ENCODE measurements at places on chromosomes 7 and 10.

- no peak for DNase-seq
Measured at GRCh38 chr7:108415821-108416536, 40.3 kb downstream of the NRCAM start.

- no peak for DNase-seq
Measured at GRCh38 chr10:111030042-111030750, 46.6 kb upstream of the ADRA2A start.

- DNase-seq = no peak
Measured at GRCh38 chr7:52254396-52255010, 780.9 kb upstream of the POM121L12 start.

- no peak for DNase-seq
Measured at GRCh38 chr10:22647244-22647643, 67.1 kb downstream of the PIP4K2A start.

DNA sequence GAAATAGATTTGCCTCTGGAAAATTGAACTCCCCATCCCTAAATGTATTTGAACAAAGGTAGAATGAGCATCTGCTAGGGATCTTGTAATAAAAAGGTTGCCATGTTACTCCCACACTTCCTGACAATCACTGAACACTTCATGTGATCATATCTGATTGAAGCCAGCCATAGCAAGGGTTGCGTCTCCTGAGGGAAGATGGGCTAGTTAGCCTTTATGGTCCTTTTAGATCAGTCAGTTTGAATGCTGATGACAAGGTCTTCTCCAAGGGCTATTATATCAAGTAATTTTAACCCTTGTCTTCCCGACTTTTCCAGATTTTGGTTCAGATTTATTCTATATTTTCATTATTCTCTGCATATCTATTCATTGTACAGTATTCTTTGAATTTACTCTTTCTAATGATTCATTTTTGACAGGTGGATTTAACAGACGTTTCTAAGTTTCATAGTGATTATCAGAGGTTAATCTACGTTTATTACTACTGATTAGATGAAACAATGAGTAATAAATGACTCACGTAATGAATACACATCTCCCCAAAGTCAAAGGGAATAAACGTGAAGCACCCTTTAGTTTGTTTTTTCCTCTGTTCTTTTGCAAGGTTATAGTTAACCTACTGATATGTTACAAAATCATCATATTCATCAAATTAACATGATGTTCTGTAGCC is 28.1 kb downstream of the CSGALNACT2 start:
- no peak for DNase-seq

- DNase-seq = no peak
Measured at GRCh38 chr10:74898201-74898976, 72.0 kb downstream of the KAT6B start.

Data from thoracic aorta (tissue), 2 donors.